ENCODE measurements at places on chromosomes 7 and 10.

DNA sequence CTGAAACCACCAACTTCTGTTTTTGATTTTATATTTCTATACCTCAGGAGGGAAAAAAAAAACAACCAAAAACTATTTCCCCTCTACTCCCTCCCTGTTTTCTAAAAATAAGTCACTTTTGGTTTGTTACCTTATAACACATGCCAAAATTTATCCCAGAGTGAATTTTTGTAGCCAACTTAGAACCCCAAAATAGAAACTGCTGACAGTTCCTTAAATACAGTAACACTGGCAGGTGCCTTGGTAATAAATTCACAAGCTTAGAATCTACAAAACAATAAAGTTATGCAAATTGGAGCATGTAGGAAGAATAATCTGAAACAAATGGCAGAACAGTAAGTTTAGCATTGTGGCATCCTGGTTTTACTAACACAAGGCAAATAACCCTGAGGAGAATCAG is 165.0 kb upstream of the HDAC9 start:
- no peak for DNase-seq

DNA sequence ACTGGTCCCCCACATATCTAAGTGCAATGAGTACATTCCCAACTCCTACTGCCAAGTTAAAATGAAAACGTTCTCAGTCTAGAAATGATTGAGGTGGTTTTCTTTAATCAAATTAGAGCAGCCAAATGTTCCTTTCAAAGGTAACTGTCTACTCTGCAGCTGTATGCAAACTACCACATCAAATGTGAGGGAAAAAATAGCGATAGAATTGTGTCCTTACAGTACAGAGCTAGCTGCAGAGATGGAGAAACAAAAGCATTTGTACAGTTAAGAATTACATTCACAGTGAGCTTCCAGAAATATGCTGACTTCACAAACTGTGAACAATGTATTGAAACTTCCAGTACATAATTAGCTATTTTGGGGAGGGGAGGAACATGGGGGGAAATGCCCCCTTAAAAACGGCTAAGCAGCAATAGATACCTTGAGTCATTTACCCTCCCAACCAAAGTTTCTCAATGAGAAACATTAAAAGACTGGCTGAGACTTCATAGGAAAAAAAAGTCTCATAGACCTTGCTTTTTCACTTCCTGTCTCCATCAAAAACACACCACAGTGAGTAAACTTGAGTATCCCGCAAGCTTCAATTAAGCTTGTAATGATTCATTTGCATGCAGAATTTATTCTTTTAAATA is 22.9 kb downstream of the CDK6 start:
- no peak for DNase-seq

DNA sequence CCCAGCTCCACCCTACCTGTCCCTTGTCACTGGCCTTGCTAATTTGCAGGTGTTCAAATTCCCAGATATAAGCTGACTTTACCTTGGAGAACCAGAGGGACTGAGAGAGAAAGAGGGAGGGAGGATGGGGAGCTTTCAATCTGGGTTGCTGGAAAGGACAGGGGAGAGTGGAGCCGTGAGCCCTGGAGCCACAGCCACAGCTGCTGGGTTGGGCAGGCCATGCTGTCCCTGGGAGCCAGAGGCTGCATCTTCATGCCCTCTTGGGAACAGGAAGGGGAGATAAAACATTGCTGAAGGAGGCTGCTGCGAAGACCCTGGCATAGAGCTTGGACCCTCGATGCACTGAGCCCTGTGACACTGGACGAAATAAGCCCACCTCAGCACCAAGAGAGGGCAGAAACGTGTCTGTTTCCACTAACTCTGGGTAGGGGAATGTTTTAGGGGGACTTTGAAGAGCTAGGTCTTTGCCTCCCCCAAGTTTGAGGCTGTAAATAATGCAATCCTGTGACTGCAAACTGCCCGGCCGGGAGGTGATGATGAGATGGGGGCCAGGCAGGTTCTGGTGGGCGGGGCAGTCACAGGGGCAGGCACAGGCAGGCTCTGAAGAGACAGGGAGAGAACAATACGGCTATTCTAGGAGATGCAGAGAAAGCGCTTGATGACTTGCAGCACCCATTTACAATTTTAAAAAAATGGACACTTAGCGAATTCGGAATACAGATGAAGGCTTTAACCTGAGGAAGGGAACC is 5.8 kb upstream of the JAKMIP3 start:
- peak; percentile 32 for DNase-seq

DNA sequence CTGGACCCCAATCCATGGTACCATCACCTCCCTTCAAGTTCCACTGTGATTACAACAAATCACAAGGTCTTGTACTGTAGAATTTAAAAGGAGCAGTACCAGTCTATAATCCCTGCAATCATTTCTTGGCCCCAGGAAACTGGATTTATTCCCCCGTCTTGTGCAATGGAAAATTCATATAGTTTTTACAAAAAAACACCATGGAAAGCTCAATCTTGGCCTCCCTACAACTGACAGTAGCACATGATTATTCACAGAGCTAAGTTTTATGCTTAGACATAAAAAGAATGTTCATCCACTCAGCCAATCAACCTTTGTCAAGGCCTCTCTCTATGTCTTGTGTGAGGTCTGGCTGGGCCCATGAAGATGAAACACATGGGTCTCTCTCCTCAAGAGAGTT is 10.2 kb downstream of the DGKI start:
- no peak for DNase-seq

DNA sequence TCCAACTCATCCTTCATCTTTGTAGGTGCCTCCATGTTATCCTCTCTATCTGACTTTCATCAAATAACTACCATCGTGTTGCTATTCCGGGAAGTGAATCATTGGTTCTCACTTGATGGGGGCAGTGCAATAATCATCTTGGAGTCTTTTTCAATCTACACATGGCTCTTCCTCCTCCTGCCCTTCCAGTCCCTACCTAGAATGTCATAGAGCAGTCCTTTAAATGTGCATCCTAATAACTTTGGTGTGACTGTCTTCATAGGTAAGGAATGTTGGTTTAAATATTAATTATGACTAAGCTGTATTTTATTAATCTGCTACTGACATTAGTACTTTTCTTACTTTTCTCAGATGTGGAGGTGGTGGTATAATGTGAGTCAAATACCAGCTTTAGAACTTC is 8.4 kb upstream of the CDK14 start:
- DNase-seq: no peak

GRCh38 chr10:78002541-78003288 is 26.6 kb downstream of the POLR3A start:
- no peak for DNase-seq

DNA sequence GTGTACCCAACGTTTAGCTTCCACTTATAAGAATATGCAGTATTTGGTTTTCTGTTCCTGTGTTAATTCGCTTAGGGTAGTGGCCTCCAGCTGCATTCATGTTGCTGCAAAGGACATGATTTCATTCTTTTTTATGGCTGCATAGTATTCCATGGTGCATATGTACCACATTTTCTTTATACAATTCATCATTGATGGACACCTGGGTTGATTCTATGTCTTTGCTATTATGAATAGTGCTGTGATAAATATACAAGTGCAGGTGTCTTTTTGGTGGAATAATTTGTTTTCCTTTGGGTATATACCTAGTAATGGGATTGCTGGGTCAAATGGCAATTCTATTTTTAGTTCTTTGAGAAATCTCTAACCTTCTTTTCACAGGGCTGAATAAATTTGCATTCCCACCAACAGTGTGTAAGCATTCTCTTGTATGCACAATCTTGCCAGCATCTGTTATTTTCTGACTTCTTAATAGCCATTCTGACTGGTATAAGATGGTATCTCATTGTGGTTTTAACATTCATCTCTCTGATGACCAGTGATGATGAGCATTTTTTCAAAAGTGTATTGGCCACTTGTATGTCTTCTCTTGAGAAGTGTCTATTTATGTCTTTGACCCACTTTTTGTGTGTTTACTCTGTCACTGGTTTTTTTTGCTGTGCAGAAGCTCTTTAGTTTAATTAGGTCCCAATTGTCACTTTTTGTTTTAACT is 72.5 kb upstream of the CC2D2B start:
- DNase-seq: no peak

GRCh38 chr7:93228302-93228701 is 2.0 kb upstream of the HEPACAM2 start:
- no peak for DNase-seq

GRCh38 chr7:157043745-157044144 is 33.3 kb upstream of the MNX1 start:
- peak; percentile 54 for DNase-seq

- DNase-seq: no peak
These were observed 342.2 kb upstream of the MKI67 start for GRCh38 chr10:128468462-128468861.

GRCh38 chr10:70843776-70844489 is 28.2 kb downstream of the SGPL1 start:
- no peak for DNase-seq

- DNase-seq: no peak
These were observed 331.5 kb upstream of the NPVF start for GRCh38 chr7:25559581-25560367.

DNA sequence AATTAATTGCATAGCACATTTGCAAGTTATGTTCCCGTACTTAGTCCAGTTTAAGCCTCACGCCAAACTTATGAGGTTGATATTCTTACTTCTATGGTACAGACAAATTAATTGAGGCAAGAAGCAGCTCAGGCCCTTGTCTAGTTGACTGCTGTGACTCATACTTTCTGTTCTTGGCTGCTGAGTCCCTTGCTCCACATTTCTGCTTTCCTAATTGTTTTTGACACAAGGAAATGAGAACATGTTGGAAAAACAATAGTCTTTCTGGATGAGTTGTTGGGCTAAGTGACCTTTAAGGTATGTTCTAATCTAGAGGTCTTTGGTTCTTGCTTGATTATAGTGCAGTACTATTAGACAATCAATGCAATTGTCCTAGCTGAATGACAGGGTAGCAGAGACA is 331.8 kb downstream of the NRG3 start:
- no peak for DNase-seq

DNA sequence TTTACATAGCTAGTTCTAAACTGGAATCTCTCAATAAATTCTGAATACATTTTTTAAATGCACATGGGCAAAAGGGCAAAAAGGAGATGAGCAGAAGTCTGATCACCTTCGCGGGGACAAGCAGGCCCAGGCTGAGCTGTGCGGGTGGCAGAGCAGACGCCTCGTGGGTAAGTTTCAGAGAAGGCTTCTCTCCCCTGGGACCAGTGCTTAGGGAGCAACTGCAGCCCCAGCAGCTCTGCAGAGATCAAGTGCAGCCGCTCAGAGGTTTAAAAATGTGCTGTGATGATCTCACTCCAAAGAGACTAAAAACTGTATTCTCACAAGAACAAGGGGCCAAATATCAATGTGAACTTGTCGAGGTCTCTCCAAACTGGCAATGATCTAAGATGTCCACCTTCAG is 264.3 kb upstream of the RNF32 start:
- no peak for DNase-seq

DNA sequence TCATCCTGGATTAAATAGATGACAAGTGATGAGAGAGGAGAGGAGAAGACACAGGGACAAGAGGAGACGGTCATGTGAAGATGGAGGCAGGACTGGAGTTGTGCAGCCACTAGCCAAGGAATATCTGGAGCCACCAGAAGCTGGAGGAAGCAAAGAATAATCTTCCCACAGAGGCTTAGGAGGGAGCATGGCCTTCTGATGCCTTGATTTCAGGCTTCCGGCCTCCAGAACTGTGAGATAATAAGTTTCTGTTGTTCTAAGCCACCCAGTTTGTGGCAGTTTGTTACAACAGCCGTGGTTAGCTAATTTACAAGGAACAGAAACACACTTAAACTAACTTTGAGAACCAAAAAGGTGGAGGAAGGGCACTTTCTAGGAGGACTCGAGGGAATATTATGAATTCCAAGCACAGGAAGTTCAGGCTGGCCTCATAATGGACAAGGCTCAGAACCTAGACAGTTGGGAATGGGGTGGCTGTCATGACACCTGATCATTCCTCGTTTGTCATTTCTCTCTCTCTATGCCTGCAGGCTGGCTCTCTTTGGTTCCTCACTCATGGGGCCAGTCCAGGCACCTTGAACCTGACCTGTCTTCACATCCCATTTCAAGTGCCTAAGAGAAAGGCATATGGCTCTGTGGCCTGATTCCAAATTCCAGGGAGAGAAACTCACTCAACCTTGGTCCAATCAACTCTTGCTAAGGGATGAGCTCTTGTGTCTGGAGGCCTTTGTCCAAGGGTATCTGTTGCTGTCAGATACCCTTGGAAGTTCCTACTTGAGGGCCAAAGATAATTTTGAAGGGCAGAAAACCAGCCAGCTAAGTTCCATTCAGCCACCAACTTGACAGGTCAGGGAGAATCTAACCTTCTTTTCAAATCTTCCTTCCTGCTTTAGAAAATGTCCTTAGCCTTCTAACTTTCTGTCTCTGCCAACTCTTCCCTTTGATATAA is 33.5 kb upstream of the PDZD8 start:
- no peak for DNase-seq

- DNase-seq: peak; percentile 58
These were observed 3.4 kb downstream of the IFRD1 start for GRCh38 chr7:112453505-112454171.

- no peak for DNase-seq
These were observed 124.2 kb downstream of the PLPP4 start for GRCh38 chr10:120580918-120581895.

DNA sequence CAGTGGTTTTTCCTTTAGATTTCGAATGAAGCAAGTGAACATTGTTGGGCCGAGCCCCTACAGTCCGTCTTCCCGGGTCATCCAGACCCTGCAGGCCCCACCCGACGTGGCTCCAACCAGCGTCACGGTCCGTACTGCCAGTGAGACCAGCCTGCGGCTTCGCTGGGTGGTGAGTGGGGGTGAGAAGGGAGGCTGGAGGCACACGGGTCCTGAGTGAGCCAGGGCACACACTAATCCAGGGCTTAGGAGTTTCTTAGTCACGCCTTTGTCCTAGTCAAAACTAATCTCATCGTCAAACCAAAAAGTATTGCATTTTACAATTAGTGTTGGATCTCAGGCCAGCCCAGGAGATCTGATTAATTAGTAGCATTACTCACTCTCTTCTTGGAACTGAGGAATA is 568.8 kb upstream of the FOXK1 start:
- no peak for DNase-seq

- no peak for DNase-seq
These were observed 666 bp downstream of the HNRNPF start for GRCh38 chr10:43408331-43408709.

GRCh38 chr7:151773797-151774196 is 103.1 kb downstream of the PRKAG2 start:
- no peak for DNase-seq

DNA sequence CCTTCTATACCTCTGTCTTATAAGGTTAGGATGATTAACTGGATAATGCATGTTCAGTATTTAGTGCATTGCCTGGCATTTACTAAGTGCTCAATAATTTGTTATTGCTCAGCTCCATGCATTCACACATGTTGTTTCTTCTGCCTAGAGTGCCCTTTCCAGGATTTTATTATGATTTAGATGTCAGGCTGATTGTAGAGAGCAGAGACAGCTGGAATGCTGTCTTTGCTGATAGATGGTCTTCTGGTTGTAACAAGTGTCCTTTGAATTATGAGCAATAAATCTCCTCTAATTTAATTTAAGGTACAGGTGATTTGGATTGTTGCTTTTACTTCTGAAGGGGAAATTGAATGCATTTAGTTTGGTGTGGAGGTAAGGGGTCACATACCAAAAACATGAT is 548.0 kb downstream of the MAGI2 start:
- no peak for DNase-seq

Measured in left lung (tissue), 14 donors.